ENCODE measurements at places on chromosomes 5 and 9.
A peak's percentile ranks its signal among the peaks of the same experiment; 100 is the strongest.

GRCh38 chr9:129170229-129170628, 7.8 kb downstream of the IER5L start:
- no peak for DNase-seq

- no peak for DNase-seq
These were observed 144.1 kb downstream of the CEP120 start for GRCh38 chr5:123279136-123279535.

- DNase-seq = no peak
These were observed 172.3 kb upstream of the GNA14 start for GRCh38 chr9:77820293-77820954.

- DNase-seq = no peak
These were observed 295.2 kb downstream of the BRINP1 start for GRCh38 chr9:119074017-119074416.

- DNase-seq = no peak
These were observed 351 bp downstream of the TRIO start for GRCh38 chr5:14143546-14143840.

DNA sequence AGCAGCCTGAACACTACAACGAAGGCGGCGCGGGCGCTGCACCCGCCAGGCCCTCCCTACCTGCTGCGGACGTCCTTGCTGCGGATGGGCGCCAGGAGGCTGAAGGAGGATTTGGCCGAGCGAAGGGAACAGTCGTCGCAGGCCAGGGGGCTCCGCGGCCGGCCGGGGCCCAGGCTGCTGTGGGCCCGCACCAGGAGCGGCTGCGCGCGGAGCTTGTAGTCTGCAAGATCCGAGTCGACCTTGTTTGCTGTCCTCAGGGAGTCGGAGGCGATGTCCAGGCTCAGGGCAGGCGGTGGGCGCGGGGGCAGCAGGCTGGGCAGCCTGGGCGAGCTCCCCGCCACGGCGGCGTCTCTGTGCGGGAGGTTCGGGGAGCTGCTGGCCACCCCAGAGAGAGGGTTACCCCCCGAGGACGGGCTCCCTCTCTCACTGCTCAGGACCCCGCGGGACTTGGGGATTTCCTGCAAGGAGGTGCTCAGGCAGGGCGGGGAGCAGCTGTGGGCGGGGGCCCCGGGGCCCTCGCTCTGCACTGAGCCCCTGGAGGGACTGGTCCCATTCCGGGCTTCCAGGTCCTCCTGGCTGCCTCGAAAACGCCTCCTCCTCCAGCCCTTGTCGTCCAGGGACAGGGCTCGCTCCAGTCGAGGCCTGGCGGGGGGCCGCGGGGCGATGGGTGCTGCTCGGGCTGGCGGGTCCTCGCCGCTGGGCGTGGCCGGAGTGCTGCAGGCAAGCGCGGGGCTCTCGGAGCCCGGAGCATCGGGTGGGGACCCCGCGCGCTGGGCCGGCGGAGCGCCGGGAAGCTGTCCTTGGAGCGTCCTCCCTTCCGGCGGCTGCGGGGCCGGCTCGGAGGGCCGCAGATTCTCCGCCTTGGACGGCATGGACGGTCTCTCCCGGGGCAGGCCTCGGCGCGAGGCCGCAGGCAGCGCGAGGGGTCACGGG, 831 bp downstream of the INPP5E start:
- peak; percentile 47 for DNase-seq

DNA sequence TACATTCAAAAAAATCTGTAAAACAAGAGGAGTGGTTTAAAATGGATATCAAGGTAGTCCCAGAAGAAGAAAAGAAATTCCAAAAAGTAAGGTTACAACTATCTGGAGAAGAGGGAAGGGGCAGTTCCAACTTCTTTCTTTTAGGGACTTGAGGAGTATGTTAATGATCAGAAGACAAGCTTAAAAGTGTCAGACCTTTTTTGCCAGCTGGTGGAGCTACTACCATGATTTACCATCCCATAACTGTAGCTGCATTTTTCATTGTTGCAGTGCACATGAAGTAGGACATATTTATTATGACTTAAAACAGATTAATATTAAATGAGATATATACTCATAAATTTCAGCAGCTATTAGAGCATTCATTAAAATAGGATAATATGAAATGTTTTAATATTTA, 158.5 kb upstream of the RGS7BP start:
- DNase-seq = no peak

DNA sequence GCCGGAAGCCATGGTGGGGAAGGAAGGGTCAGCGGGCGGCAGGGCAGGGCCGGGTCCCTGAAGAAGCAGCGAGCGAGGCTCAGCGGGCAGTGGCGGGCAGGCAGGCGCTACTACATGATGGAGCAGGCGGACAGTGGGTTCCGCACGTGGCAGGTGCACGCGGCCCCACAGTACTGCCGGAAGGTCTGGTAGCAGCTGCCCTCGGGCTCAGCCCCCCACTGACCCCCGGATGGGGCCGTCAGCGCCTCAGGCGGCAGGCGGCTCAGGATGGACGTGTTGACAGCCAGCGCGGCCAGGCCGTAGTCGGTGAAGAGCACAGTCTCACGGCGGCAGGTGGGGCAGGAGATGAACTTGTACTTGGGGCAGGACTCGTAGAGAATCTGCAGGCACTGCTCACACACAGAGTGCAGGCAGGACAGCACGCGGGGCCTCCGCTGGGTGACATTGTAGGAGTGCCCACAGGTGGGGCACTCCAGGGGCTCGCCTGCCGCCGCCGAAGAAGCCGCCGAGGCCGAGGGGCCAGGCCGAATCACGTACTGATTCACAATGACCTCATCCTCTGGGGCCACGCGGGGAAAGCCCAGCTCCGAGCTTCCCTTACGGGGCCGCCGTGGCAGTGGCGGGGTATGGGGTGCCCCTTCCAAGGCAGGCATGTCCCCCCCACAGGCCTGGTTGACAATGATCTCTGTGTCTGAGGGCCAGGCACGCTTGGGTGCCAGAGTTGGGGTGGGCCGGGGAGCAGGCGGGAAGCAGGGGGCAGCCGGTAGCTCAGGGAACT, 1.5 kb downstream of the RNF208 start:
- DNase-seq = no peak

- DNase-seq = no peak
These were observed 105.5 kb upstream of the PITX1 start for GRCh38 chr5:135139381-135140134.

- DNase-seq = no peak
These were observed 125.8 kb downstream of the GALNT10 start for GRCh38 chr5:154316223-154316935.

DNA sequence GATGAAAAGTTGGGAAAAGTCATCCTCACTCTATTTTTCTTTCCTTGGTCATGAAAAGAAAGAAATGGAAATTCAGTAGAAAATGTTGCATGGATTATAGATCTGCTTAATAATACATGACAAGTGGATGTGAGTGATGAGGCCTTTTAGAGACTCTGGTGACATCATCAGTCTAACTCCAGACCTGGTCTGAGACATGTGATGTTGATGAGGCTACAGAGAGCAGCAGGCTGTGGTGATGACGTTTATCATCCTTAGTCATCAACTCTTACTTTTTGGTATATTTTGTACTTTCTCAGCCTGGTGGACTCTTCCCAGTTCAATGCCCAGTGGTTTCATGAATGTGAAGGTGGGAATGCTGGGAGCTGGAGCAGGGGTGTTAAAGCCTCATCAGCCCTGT, 116.4 kb downstream of the TTLL11 start:
- DNase-seq = no peak

DNA sequence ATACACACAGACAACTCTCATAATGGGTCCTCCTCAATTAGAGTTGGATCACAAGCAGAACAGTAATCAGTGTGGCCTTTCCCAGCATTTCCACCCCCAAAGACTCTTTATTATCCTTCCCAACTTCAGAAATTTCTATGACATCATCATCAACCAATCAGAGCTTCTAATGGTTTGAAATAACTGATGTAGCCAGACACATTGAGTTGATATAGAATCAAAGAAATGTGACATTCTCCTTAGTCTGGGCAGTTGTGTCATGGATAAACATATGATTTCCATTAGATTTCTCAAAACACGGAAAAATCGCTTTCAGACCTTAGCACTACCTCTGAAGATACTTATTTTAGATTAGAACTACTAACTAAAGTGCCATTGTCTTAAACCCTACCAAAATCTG, 75.7 kb upstream of the NFIB start:
- no peak for DNase-seq

DNA sequence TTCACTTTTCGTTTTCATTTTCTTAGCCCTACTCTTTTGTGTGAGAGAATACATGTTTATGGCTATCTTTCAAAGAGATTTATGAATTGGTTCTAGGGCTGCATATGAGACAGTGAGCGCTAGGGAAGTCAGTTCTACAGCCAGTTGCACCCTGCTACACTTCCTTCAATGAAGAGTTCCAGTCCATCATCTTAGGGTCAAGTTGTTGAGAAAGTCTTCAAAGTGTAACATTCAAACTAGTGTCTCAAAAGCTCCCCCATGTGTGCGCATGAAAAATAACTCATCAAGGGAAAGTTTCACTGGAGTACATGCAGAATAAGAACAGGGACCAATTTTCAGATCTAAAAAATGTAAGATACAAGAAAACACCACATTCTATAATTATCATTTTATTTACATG, 317.2 kb downstream of the DEPDC1B start:
- no peak for DNase-seq

- no peak for DNase-seq
These were observed 189.2 kb downstream of the PCSK1 start for GRCh38 chr5:96243862-96244261.

GRCh38 chr5:163190283-163190682, 247.1 kb upstream of the CCNG1 start:
- DNase-seq = no peak

DNA sequence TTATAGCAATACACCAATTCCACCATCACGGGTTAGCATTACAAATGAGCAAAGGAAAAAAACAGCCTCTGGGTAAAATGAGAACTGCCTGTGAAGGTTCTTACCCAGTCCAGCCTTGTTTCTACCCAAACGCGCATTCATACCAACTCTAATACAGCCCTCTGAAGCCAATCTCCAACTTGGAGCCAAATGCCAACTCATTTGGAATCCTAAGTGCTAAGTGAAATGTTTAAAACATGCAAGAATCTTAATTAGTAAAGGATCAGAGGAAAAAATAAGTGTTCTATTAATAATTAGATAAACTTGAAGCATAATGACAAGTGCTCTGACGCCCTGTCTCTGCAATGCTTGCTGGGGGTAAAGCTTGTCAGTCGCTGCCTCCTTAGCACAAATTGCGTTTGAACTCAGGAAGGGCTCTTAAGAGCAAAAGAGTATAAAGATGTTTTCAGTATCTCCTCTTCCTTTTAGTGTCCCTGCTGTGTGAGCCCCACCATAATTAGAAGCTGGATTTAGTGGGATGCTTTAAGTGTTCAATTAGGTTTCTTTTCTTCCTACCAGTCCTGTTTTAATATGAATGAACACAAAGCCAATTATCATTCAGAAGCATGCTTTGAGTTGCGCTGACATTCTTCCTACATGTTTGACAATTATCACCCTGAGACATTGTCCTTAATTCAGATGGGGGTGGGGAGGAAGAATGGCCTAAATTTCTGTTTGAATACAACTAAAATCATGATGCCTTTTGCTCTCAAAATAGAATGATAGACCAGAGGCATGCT, 537.6 kb downstream of the DTWD2 start:
- DNase-seq = no peak

DNA sequence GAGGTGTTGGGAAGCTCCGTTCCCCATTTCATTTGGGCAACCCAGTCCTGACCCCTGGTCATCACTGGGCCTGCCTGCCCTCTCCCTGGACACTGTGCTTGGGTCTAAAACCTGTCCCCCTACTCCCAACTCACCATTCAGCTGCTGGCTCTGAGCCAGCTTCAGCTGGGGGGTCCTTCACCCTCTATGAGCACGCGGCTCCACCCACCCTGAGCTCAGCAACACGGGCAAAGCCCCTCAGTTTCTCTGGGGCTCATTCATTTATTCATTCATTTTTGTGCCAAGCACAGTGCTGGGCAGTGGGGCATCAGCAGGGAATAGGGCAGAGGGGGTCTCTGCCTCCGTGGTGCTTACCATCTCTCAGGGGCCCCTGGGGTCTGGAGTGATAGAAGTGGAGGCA, 199.8 kb upstream of the MVB12B start:
- no peak for DNase-seq

DNA sequence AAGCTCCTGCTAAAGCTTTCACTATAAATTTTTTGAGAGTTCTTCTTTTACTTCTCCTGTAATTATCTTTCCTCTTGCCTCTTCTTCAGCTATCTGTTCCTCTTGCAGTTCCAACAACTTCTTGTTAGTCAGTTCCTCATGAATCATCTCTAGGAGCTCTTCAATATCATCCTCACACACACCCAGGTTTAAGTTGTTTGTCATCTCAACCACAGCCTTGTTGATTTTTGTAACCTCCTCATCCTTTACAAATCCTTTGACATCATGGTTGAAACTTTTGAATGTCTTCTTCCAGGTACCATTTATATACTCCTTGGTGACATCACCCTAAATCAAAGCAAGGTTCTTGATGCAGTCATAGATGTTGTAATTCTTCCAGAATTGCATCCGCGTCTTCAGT, 106.3 kb upstream of the MAMDC2 start:
- no peak for DNase-seq

DNA sequence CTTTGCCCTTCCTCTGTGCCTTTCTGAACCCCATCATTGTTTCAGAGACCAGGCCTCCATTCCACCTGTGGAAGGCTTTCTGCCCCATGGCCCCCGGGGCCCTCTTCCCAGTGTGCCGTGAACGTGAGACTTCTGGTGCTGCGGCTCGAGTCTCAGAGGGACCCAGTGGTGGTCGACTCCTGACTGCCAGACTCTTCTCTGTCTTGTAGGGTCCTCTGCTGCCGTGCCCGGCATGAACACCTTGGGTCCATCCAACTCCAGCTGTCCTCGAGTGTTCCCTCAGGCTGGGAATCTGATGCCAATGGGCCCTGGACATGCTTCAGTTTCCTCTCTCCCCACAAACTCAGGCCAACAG, 20.1 kb upstream of the LTC4S start:
- no peak for DNase-seq

DNA sequence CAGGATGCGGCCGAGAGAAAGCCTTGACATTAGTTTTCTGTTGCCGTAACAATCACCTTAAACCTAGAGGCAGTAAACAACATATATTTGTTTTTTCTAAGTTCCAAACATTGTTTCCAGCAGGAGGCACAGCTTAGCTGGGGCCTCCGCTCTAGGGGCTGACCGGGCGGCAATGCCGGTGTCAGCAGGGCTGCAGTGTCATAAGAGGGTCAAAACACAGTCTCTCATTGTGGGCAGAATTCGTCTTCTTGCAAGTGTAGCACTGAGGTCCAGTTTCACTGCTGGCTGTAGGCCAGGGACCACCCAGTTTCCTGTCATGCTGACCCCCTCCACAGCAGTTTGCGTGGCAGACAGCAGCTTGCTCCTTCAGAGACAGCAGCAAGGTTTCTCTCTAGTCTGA, 186.2 kb downstream of the PJA2 start:
- no peak for DNase-seq

DNA sequence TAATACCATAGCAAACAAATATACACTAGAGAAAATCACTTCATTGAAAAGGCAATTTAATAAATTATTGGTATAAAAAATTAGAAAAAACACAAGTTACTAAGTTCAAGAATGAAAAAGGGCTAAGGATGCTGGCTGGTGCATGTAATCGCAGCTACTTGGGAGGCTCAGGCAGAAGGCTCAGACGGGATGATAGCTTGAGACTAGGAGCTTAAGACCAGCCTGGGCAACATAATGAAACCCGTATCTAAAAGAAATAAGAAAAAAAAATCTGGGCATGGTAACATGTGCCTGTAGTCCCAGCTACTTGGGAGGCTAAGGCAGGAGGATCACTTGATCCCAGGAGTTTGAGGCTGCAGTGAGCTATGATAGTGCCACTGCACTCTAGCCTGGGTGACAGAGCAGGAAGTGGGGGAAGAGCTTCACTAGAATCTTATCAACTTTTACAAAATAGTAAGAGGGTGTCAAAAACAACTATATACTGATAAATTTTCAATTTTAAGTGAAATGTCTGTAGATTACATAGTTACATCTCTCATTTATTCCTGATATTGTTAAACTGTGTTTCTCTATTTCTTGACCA, 42.2 kb upstream of the PPP2CA start:
- DNase-seq = no peak
